Activated CD4-positive, alpha-beta T cell treated with anti-CD3 and anti-CD28 coated beads, Interleukin-10, Interleukin-2, amounts not matched to agents 100 ng/mL and 50 ng/mL, durations not matched to agents 16 hours and 8 hours (primary cell): ENCODE measurements at places on chromosomes 3 and 15.

- DNase-seq, result no peak
These were observed 805.8 kb downstream of the PLOD2 start for GRCh38 chr3:145355206-145355605.

DNA sequence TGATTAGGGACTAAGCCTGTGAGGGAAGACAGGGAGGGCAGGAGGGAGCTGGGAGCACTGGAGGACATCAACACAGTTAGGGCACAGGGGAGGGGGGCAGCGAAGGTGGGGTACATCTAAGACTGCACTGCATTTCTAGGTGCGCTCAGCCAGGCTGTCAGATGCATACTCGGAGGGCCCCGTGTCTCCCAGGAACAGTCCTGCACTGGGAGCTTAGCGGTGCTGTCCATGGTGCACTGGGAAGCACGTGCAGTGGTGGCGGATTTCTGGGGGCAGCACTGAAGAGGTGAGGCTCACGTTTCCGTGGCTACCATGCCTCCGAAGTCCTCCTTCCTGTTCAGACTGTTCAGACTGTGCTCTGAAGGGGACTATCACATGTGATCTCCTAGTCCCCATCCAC, 54.4 kb downstream of the ROPN1B start:
- no peak for DNase-seq

- no peak for DNase-seq
These were observed 118.8 kb upstream of the AZI2 start for GRCh38 chr3:28467414-28467813.

DNA sequence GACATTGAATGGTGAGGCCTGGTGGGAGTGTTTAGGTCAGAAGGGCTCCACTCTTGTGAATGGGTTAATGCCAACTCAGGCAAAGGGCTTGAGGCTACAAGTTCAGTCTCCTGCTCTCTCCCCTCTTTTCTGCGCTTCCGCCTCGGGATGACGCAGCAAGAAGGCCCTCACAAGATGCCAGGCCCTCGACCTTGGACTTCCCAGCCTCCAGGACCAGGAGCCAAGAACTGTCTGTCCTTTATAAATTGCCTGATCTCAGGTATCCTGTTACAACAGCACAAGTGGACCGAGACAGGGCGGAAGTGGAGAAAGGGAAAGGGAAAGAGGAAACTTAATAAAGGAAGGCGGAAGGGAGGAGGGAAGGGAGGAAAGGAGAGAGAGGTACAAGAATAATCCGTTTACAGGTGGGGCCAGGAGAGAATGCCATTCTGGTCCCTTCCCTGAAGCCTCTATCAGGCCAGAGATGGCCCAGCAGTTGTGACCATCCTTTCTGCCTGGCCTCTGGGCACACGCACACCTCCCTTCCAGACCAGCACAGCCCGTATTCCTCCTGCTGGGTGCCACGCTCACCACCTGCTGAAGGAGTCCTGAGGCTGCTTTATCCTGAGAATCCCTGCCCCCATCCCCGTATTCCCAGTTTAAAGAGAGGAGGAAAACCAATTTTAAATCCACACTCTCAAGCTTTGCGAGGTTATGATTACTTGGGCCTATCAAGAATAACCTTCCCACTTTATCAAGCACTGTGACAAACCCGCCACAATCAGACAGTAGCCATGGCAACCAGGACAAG, 64.2 kb downstream of the OXNAD1 start:
- DNase-seq, result no peak

DNA sequence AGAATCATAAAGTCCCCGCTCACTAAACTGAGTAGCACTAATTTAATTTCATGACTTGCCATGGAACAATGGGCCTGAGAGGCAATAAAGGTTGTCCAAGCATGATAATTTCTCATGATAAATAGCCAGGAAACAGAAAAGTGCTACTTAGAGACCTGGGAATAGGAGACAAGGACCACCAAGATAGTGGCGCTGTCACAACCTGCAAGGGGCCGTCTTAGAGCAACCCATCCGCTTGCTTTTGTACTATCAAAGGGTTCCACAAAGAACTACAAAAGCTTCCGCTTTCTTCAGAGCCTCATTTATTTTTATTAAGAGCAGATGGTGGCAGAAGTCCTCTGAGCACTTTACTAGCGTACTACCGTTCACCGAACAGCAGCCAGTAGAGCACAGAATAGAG, 421.7 kb upstream of the GRM7 start:
- no peak for DNase-seq

DNA sequence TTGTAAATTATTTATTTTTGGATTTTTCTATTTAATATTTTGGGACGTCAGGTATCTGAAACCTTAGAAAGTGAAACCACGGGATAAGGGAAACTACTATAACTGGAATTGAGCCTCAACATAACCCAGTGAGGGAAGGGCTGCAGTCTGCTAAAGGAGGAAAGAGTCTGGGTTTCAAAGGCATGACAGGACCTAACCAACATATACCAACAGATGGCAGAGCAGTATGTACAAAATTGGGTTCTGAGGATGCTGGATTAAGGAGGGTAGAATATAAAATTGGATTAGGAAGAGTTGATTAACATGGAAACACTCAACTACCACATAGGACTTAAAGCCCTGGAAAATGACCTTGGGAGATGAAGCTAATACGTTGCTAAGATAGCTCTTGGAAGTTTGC, 603.5 kb downstream of the MECOM start:
- no peak for DNase-seq
